ENCODE measurements at places on chromosomes 5 and 9.

- no peak for DNase-seq
Measured at GRCh38 chr9:76835571-76836283, 70.2 kb downstream of the PRUNE2 start.

- DNase-seq, result no peak
Measured at GRCh38 chr5:55063899-55064298, 38.5 kb upstream of the GZMA start.

DNA sequence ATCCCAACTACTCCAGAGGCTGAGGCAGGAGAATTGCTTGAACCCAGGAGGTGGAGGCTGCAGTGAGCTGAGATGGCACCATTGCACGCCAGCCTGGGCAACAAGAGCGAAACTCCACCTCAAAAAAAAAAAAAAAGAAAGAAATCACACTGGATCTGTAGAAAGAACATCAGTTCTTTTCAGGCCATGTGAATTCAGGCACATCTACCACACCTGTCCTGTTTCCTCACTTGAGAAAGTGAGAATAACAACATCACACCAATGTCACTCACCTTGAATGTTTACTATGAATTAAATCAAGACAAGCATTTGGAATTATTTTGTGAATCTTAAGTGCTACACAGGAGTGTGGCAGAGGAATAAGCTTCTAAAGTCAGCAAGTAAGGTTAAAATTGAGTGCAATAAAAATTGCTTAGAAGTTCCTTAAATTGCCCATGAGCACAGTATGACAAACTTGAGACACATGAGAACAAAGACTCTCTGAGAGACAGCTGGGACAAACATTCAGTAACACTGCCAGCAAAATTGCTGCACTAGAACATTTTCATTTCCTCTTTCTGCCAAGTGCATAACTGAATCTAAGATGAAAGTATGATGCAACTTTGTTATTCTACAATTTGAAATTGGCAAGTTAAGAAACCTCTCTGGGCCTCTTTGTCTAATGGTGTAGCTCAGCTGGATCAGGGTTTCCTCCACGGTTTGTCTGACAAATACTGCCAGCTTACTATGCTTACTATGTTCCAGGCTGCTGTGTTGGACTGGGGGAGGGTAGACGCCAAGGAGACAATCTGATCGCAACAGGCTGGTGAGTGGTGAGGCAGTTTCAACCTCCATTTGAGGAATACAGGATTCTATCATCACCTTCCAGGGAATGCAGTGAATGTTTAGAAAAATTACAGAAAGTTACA is 1.9 kb upstream of the RIC1 start:
- DNase-seq, result no peak

DNA sequence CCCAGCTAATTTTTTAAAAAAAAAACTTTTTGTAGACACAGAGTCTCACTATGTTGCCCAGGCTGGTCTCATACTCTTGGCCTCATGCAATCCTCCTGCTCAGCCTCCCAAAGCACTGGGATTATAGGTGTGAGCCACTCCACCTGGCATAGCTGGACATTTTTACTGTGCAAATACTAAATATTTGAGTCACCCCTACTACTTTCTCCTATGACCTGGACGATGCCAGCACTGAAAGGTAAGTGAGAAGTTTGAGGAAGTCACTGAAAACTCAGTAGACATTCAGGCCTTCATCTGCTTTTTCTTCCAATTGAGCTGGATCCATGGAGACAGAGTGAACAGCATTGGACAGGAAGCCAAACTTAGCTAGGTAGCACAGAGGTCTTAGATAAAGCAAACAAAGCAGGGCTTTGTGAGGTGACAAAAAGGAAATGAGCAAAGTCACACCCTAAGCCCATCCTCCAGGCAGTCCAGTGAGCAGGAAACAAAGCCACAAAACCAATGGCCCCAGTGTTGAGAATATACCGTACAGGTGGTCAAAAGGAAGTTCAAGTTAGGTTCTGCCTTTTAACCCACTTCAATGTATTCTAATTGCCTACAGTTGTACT is 192.6 kb upstream of the RASA1 start:
- no peak for DNase-seq

GRCh38 chr5:16809395-16810207 is 126.5 kb downstream of the MYO10 start:
- no peak for DNase-seq

DNA sequence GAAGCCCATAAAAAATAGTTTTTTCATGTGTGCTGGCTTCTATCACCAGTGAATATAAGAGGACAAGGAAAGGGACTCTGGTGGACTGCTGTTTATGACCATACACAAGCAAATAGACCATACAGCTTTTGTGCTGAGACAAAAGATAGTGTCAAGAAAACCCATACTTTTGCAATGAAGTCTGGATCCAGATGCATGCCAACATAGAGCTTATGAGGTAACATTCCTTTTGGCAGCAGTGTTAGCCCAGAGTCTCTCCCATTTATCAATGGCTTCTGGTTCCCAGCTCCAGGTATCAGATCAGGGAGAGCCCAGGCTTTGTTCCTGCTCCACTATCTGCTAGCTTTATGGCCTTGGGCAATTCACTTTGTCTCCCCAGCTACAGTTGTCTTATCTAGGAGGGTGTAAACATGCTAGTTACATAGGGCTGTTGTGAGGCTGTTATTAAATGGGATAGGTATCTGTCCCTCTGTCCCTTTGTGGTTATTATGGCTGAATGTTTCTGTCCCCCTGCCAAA is 55.6 kb downstream of the CCDC192 start:
- DNase-seq, result no peak

- DNase-seq, result no peak
Measured at GRCh38 chr5:148999741-149000140, 63.1 kb downstream of the SH3TC2 start.

DNA sequence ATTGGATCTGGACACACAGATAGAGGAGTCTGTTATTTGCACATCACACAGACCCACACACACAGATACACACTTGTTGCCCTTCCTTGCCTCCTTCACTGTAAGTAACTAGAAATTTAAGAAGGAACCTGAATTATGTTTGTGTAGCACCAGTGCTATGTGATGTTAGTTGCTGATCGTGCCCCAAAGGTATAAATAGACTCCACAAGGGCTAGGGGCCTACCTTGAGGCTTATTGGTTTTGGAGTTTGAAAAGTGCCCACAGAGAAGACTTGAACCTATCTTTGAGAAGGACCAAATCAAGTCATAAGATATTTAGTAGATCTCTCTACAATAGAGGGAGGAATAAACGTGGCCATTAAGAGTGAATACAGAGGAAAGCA is 8.8 kb upstream of the TGFBI start:
- DNase-seq, result no peak

- no peak for DNase-seq
Measured at GRCh38 chr5:74560245-74560644, 80.3 kb downstream of the ENC1 start.

- no peak for DNase-seq
Measured at GRCh38 chr9:75903785-75904360, 13.4 kb downstream of the PCSK5 start.

- no peak for DNase-seq
Measured at GRCh38 chr5:15914638-15915037, 265.0 kb downstream of the MARCHF11 start.
